ENCODE measurements at places on chromosomes 3 and 15.

DNA sequence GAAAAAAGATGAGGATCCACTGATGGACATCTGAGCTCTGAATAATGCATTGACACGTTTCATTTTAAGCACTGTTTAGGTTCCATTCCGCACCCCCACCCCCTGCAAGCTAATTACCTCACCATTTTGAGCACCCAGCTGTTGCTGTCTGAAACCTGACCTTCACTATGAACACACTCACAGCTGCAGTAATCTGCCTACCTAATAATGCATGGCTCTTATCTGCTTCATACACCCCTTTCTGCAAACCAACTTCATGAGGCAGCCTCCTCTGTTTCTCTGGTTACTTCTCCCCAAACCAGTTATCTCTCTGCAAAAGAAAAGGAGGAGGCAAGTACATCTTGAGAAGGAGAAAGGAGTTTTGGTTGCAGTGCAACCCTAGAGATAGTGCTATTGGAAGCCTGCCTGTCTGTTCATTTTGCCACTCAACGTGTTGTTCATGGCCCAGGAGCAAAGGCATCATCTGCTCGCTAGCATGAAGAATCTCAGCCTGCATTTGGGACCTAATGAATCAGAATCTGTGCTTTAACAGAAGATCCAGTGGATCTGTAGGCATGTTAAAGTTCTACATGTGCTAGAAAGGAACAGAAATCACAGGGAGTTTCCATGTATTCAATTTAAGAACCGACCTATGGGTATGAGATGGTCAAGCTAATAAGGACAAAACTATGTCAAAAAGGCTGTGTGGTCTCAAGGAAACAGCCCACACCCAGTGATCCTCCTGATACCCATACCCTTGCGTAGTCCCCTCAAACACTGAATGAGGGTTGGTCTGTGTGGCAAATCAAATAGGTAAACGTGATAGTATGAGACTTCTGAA, 87.2 kb downstream of the MB21D2 start:
- DNase-seq: no peak

GRCh38 chr15:49987198-49987785, 131.7 kb downstream of the ATP8B4 start:
- no peak for DNase-seq

DNA sequence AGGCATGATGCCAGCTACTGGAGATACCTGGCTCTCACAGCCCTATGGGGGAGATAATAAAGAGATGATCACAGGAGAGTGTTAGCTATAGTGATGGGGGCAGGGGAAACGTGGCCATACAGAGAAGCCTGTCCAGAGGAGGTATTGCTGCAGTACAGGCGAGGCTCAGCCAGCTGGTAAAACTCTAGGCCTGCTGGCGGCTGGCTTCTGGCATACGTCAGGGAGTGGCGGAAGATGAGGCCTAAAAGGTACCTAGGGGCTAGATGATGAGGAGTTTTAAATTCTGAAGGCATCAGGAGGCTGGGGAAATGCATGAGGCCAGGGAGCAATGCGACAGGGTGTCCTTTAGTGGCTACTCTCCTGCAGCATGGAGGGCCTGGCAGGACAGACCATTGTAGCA, 110.7 kb downstream of the EEFSEC start:
- DNase-seq: no peak

DNA sequence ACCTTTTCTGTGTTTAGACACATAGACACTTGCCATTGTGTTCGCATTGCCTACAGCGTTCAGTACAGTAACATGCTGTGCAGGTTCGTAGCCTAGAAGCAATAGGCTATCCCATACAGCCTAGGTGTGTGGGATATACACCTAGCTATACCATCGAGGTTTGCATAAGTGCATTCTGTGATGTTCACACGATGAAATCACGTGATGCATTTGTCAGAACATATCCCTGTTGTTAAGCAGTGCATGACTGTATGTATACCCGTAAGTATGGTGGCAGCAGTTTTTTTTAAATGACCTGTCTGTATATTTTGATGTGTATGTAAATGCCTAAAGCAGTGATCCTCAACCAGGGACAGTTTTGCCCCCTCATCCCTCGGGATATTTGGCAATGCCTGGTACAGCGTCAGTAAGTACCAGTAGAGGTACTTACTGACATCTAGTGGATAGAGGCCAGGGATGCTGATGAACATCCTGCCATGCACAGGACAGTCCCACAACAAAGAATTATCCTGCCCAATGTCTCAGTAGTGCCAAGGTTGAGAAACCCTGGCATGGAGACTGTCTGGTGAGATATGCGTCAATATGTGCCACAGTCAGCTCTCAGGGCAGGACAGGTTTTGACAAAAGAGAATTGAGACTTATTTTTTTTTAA, 129.1 kb downstream of the HCN4 start:
- DNase-seq: no peak

- no peak for DNase-seq
Observed at GRCh38 chr3:103057003-103057402, 622.2 kb downstream of the ZPLD1 start.

DNA sequence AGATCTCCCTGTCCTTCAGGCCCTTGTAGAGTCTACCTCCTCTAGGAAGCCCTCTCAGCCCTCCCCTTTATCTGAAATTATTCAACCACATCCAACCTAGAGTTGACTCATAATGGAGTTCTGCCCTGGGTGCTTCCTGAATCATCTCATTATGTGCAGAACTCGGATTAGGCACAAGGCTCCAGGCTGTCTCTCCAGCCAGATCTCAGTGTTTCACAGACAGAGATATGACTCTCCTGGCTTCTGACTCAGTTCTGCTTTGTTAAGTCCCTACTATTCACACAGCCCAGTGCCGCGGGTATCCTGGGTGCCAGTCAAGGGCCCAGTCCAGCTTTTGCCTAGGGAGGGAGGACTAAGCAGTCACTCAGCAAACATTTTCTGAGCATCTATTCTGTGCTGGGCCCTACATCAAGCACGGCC, 9.3 kb downstream of the STRA6 start:
- DNase-seq: no peak

- DNase-seq: no peak
Observed at GRCh38 chr15:44545913-44546802, 9.2 kb downstream of the EIF3J start.

DNA sequence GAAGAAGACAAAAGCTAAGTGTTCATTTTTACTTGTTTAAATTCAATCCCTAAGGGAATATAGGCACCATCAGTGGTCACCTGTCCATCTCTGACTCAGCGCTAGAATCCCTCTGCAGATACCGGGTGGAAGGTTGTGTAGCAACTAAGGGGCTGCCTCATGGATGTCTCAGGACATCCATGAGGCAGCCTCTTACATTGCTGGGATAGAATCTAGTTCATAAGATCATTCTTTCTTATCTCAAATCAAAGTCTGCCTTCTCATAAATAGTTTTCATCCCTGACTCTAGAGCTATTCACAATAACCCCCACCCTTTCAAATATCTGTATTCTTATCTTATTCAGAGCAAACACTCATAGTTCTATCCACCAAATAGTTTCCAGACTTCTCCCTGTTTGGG, 38.1 kb downstream of the HSPBAP1 start:
- no peak for DNase-seq

DNA sequence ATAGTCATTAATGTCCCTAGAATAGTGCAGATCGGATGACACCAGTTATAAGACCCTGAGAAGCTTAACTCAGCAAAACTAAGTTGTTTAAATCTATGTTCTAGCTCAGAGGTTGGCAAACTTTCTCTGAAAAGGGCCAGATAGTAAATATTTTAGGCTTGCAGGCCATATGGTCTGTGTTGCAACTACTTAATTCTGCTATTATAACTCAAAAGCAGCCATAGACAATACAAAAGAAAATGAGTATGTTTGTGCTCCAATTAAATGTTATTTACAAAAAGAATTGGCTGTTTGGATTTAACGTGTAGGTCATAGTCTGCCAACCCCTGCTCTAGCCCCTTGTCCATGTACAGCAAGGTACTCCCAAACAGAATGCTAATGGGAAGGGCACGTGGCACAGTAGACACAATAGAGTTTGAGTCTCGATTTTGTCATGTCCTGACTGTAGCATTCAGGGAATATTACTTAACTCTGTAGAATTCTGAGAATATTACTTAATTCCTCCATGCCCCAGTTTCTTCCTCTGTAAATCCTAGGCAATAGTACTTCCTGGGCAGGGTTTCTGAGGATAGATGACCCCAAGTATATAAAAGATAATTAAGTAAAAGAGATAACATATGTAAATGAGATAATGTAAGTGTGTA, 70.5 kb upstream of the ATP2C1 start:
- no peak for DNase-seq

GRCh38 chr3:37670961-37671483, 190.7 kb upstream of the CTDSPL start:
- no peak for DNase-seq

DNA sequence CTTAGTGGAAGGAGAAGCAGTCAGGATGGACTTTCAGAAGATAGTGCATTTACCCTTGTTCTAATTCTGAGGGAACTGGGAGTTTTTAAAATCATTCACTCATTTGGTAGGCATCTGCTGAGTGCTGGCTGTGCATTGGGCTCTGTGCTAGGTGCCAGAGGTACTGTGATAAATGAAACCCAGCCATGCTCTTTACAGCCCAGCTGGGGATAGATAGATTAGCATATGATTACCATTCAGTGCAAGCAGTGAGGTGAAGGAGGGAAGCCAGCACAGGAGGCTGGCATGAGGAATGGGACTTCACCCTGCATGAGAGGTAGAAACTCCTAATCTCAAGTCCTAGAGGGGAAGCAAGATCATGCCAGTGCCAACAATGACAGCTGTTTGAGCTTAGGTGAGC, 361.9 kb upstream of the TRIM42 start:
- no peak for DNase-seq

GRCh38 chr3:131072099-131072559, 45.5 kb downstream of the NEK11 start:
- DNase-seq: no peak

- DNase-seq: no peak
Observed at GRCh38 chr15:73270366-73271097, 98.2 kb downstream of the HCN4 start.

DNA sequence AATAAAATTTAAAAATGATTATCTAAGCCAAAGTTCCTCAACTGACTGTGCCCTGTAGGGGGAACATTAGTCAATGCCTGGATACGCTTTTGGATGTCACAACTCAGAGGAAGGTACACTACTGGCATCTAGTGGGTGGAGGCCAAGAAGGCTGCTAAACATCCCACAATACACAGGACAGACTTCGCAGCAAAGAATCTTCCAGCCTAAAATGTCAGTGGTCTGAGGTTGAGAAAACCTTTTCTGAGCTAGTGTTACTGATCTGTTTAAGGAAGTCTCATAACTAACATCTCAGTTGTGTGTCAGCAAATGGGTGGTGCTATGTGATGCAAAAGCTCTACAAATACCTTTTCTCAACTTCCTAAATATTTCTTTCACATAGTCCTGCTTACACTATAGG, 20.9 kb upstream of the LDHAL6B start:
- DNase-seq: no peak

DNA sequence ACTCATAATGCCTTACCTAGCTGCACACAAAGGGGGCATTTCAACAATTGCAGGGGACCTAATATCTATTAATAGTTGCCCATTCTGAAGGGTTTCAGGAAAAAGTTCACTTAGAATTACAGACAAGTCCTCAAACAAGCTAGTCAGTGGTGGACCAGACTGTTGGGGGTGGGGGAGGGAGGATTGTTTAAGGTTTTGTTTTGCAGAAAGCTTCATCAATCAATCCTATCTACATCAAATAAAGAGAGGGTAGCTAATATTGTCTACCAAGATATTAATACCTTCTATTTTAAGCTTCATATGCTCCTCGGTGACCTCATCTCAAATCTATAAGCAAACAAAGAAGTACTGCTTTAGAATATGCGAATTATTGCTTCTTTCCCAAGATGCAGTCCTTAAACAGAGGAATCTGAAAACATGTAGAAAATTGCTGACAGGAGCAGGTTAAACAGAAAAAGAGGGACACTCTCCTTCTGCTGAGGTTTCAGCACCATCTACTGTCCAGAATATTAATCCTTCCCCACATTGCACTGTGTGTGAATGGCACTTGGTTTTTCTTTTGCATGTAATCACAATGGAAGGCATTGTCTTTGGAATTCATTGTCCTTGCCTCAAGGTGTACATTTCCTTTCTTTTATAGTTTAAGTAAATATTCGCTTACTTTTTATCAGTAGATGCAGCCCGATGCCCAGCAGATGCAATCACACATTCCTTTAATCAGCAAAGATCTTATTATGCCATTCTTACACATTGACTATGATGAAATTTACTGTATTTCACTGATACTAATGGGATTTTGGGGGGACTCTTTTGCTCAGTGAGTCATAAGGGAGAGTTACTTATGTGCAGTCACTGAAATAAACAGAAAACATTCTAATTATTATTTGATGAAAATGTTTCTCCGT, 94.7 kb downstream of the IL5RA start:
- no peak for DNase-seq

- no peak for DNase-seq
Observed at GRCh38 chr3:149476225-149476624, 1.7 kb downstream of the TM4SF4 start.

GRCh38 chr3:183779896-183780465, 45.4 kb downstream of the MAP6D1 start:
- no peak for DNase-seq

GRCh38 chr3:62414786-62415185, 41.4 kb upstream of the FEZF2 start:
- DNase-seq: no peak

- no peak for DNase-seq
Observed at GRCh38 chr3:51057121-51057520, 328.0 kb upstream of the MANF start.

GRCh38 chr15:31605467-31605931, 278.9 kb downstream of the KLF13 start:
- DNase-seq: no peak

DNA sequence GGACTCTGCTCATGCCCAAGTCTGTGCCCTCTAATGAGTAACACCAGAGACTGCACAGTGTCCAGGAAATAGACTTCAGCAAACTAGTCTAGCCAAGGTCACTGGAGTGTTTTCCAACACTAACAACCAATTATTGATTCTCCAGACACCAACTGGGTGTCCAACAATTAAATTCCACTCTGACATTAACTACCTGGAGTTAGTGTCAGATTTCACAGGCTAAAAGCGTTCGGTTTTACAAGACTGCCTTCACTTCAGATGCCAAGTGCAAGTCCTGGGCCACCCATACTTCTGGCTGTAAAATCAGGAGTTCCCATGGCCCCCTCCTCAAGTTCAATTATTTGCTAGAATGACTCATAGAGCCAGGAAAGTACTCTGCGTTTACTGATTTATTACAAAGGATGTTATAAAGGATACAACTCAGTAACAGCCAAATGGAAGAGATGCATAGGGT, 20.8 kb upstream of the CFAP161 start:
- no peak for DNase-seq

DNA sequence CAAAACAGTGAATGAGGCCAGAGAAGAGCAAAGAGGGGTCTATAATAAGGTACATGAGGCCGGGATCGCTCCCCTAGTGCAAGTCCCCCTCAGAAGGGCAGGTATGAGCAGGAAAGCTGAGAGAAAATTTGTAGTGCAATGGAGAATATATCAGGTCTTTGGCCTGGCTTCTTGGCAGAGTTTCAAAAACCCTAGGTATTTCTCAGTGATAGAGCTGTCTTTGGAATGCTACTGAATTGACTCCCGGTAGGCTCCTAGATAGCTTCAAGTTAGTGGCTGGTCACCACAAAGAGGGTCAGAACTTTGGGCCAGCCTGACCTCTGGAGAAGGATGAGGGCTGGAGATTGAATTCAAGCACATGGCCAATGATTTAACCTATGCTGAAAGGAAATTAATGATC, 30.6 kb upstream of the OXTR start:
- DNase-seq: no peak

All from effector memory CD4-positive, alpha-beta T cell (primary cell).